ENCODE measurements at places on chromosomes 11 and 22. TPM values are rescaled to one million over a fixed set of nuclear protein-coding genes. Genes with fewer than 3 reads are reported as not detected.

The KREMEN1 gene
- 9.1 TPM for total RNA-seq

The DGAT2 gene
- total RNA-seq, result 2.4 TPM

The SCN4B gene
- total RNA-seq, result 9.2 TPM

The GGTLC2 gene
- total RNA-seq, result not detected

The TNNI2 gene
- total RNA-seq, result not detected

The ACR gene
- total RNA-seq, result not detected

The PGA5 gene
- not detected for total RNA-seq

The TREH gene
- not detected for total RNA-seq

The DDTL gene
- 3.8 TPM for total RNA-seq

The SPA17 gene
- total RNA-seq, result 4.5 TPM

The C11orf52 gene
- total RNA-seq, result not detected

The ALDH3B1 gene
- 0.82 TPM for total RNA-seq

The GAL gene
- total RNA-seq, result not detected

The DRG1 gene
- total RNA-seq, result 44.9 TPM

The NCR3LG1 gene
- 9.1 TPM for total RNA-seq

The DEUP1 gene
- total RNA-seq, result 0.82 TPM

The JHY gene
- total RNA-seq, result 9.4 TPM

The MS4A10 gene
- not detected for total RNA-seq

The OR5A1 gene
- not detected for total RNA-seq

The LMO1 gene
- 4.8 TPM for total RNA-seq

The GRM5 gene
- total RNA-seq, result 49.5 TPM

The OR10A2 gene
- not detected for total RNA-seq

The ACAT1 gene
- 59.1 TPM for total RNA-seq

The MUC2 gene
- 1.5 TPM for total RNA-seq

The C1QTNF4 gene
- 17.7 TPM for total RNA-seq

The KRTAP5-8 gene
- not detected for total RNA-seq

The TIMP3 gene
- 26.7 TPM for total RNA-seq

The SLC22A8 gene
- total RNA-seq, result 0.18 TPM

The CPT1B gene
- 9.2 TPM for total RNA-seq
